ENCODE measurements at places on chromosomes 1 and 21.

- DNase-seq: peak; percentile 50
Observed at GRCh38 chr1:32215629-32216480, 6.3 kb downstream of the TMEM234 start.

DNA sequence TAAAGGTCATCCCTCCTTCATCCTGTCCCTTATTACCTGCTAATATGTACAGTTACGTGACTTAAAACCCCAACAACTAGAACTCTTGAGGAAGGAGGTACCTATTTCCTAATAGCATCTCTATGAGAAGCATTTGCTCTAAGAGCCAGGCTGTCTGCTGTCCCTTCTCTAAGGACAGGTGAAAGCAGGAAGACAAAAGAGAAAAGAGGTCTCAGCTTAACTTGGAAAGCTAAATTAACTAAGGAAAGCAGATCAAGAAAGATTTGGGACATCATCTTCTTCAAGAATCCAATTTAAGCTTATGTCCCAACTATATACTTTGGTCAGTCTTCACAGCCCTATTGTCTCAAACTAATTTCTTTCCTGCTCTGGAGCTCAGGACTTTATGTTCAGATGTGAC lies 2.9 kb downstream of the EGLN1 start:
- DNase-seq: no peak

DNA sequence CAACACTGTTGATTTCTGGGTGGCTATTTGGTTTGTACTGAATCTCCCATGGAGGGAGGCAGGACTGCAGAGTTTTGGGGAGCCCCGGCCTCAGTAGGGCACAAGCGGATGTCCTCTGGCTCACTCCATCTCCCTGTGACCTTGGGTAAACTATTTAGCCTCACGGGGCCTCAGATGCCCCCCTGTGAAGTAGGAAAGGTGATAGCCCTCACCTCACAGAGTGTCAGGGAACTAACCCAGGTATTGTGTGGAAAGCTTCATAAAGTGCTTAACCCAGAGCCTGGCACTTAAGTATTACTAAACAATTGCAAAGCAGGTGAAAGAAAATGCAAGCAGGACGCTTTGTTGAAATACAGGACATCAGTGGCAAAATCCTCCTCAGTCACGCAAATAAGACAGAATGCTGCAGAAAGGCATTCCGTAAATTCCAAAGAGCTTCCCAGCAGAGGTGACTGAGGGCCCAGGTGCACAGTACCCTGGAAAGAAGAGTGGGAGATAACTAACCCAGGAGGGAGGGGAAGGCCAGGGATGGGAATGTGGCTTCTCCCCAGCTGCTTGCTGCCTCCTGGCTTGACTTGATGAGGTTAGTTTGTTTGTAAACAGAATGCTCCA lies 436.3 kb downstream of the PRDM2 start:
- DNase-seq: no peak

- DNase-seq: no peak
Observed at GRCh38 chr21:36719614-36720013, 20.7 kb downstream of the SIM2 start.

DNA sequence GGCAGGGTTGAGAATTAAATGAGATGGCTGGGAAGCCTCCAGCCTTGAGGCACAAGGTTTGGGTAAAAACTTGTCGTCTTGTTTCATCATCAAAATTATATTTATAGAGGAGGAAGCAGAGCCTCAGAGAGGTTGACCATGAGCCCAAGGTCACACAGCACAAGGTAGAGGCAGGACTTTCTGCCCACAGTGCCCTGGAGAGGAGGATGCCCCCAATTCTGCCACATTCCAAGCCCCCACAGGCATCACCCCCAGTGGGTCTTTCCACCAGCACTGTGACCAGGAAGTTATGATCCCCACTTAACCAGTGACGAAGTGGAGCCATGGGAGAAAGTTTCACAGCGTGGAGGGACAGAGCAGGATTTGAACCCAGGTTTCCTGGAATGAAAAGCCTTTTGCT lies 400.0 kb downstream of the MATN1 start:
- DNase-seq: no peak

DNA sequence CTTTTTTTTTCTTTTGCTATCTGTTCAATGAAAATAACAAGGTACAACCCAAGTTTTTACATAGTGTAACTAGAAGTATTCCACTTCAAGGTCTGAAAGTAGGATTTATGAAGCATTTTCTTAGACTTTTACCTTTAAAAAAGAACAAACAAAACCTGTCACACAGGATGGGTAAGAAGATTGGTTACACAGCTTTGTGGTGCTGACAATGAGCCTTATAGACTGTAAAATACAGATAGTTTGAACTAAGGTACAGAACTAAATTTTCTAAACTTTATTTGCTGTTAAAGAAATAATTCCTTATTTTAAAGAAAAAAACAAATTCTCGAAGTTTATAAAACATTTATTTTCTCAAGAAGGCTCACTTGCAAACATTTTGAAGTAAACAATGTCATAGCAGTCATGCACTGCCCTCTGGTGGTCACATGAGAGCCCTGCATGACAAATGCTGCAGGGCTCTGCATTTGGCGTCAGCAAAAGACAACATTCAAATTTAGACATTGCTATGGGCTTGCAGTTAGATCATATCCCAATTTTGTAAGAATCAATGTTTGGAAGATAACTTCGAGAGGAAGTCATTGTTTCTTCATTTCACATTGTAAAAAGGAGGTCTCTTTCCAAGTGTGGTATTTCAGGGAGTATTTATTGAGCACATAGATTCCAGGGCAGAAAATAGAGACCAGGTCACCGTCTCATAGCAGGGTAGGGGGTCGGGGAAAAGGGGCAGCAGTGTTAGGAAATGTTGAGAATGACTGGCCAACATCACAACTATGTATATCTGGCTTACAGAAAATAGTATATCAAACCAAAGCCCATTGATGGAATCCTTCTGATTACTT lies 115.3 kb upstream of the FMN2 start:
- DNase-seq: no peak
